ENCODE measurements at places on chromosomes 6 and 20.

GRCh38 chr20:14232650-14233049 lies 104.8 kb downstream of the FLRT3 start:
- DNase-seq, result no peak

DNA sequence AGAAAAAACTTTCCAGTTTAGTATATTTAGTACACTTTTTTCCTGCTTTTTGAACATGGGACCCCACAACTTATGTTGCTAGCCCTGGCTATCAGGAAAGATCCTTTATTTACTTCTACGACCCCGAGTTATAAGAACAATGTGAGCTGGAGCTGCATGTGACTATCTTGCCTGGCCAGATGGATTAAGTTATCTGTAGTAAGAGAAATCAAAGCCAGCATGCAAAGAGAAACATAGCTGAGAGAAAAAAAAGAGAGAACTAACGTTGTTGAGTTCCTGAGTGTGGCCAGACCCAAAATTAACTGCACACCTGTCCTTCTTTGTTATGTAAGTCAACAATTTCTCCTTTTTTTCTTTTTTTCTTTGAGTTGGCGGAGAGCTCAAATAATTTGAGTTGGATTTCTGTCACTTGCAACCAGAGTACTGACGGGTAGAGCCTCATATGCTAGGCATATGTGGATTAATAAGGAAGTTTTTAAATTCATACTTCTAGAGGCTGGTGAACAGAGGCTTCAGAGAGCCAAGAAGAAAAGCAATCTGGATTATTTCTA lies 219.5 kb downstream of the HACE1 start:
- no peak for DNase-seq

- peak; percentile 32 for DNase-seq
Measured at GRCh38 chr20:44959638-44960102, 527 bp downstream of the TOMM34 start.

- DNase-seq, result no peak
Measured at GRCh38 chr6:30974490-30975252, 8.8 kb upstream of the MUC21 start.

GRCh38 chr6:84663866-84664265 lies 100.5 kb downstream of the TBX18 start:
- DNase-seq, result no peak

- DNase-seq, result no peak
Measured at GRCh38 chr6:12245763-12246718, 44.1 kb upstream of the EDN1 start.

DNA sequence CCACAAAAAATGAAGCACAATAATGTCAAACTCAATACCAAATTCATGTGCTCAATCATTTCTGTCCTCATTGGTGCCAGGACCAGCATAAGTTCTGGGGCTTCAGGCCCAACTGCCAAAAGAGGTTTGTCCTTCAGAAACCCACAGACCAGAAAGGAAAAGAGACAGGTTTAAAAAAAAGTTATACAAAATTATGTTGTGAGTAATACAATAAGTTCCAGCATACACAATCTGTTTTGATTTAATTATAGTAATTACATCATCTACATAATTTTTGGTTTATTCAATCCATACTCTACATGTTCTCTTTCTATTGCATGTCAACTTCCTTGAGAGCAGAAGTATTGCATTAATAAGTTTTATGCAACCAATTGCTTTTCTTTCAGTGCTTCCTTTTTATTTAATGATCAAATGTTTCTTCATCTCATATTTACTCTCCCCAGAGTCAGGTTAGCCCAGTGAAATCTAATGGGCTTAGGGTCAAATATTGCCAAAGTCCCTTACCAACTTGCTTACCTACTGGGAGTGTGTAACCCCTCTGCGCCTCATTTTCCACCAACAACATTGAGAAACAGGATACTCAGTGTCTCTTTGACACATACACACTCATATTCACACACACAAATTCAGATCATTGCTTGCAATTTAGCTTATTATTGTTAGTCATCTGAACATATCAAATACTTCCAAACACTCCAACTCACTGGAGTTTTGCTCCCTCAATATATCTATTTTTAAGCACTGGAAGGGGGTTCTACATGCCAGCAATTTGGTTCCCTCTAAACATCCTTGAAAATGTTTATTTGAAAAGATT lies 424.4 kb upstream of the MARCKS start:
- DNase-seq, result peak; percentile 28

DNA sequence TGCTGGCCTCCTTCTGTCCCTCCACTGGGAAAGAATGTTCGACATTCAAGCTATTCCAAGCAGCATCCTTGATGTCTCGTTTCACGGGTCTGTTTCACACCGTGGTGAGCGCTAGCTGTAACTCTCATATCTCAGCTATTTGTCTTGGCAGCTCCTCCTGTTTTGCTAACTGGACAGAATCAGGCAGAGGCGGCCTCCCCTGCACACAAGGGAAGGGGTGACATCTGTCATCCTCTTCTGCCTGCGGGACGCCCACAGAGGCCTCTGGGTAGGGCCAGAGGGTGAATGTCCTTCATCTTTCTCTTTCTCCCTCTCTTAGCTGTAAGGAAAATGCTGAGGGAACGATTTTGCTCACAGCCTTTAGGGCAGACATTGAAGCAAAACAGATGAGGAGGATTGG lies 232.8 kb upstream of the GMDS start:
- peak; percentile 66 for DNase-seq

GRCh38 chr6:109867009-109867969 lies 110.8 kb upstream of the GPR6 start:
- no peak for DNase-seq

DNA sequence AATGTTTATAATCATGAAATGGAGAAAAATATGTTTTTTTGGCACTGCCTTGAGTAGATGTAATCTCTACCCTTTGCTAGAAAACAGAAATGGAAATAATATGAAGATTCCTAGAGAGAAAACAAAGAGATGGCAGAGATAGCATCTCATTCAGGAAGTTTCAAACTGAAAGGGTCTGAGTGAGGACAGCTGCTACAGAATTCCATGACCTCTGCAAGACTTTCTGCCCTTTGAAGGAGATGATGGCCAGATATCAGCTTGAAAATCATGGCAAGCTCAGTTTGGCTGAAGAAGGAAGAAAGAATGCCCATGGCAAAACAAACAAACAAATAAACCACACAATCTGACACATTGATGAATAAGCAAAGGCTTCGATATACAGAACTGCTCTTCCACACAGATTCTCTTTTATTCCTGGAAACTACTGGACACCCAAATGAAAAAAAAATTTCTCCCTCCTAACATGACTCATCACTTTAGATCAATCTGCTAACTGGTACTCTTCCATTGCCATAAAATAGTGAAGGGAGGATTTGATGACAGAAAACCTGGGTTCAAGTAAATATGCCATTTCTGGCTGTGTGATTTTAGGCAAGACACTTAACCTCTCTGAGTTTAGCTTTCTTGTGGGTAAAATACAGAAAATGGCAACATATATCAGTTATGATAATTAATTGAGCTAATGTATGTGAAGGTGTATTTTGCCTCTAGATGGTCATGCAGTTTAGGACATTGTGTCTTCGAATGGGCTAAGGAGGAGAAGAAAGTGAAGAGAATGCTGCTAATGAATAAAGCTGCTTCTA lies 105.9 kb upstream of the SPACA1 start:
- no peak for DNase-seq

DNA sequence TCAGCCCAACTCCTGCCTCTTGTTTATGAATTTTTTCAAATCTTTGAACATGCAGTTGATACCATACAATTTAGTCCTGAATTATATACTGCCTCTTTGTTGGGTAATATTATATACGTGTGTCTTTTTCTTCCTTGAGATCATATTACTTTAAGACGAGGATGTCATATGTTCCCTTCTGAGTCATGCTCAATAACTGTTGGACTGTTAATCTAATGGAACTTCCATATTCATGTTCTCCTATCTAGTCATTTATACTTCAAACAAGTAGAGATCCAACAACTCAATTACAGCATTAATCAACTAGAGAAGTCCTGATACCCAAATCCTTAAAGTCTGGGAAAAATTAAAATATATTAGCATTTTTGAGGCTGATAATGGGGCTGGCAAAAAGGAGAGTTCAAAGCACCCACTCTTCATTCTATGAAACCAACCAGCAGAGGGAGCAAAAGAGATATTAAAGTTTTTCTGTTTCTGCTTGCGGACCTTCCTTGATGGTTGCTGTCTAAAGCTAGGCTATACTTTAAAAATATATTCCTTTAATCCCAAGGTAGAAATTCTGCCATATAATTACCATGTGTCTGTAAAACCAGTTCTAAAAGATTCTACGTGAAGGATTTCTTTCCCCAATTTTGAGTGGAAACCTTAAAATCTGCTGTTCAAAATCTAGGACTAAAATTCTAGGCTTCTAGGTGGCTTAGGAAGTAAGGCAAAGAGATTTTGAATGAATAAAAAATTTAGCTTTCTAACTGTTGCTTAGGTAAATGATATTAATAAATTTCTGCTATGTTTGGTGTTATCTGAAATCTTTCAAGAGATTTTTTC lies 498.9 kb downstream of the BCKDHB start:
- peak; percentile 56 for DNase-seq

DNA sequence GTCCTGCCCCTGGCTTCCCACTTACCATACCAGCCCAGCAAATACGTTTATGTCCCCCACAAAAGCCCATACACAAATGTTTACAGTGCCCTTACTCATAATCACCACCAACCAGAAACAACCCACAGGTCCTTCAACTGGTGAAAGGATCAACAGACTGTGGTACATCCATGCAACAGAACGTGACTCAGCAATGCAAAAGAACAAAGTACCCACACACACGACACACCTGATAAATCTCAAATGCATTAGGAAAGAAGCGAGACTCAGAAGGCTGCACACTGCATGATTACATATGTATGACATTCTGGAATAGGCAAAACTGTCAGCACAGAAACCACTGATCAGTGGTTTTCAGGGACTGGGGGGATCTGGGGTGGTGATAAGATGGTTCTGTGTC lies 20.5 kb downstream of the NCR2 start:
- DNase-seq, result no peak

- no peak for DNase-seq
Measured at GRCh38 chr20:62353289-62354030, 13.7 kb downstream of the LAMA5 start.

DNA sequence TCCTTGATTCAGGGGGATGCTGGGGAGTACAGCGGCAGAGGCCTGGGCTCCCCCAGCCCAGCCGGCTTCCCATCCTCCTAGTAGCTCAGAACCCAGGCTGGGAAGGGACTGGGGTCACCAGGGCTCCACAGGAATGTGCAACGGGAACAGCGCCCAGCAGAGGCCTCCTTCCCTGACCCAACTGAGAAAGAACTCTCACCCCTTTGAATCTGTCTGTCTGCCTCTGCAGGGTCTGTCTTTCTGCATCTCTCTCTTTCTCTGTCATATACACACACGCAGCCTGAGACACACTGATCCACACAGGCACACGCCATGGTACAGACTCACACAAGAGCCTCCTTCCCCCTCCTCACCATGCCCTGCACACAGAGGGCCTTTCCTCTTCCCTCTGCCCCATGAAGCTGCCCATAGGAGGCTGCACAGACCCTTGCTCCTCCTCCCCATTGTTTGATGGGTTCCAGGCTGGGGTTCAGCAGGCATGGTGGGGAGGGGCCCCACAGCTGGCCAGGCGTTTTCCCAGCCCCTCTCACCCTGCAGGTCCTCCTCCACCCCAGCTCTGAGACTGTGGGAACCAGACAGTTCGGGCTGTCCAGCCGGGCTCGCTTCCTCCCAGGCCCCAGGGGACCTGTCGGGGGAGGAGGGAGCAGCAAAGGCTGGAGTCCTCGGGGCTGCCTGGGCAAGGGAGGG lies 2.8 kb downstream of the FOXS1 start:
- DNase-seq, result peak; percentile 80

DNA sequence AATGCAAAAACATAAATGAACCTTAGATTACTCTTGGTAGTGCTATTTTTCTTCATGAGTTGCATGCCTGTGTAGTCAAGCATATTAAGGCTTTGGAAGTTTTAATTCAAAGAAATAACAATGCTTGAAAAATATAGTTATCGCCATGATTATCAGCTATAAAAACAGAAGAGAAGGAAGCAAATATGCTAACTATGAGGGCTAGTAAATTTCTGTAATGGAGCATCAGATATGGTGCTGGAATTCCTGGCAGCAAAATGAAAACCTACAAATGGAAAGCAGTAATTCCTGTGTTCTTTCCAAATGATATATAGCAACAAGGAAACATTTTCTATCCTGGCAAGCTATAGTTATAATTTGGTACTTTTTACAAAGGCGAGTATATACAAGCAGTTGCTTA lies 29.7 kb downstream of the DOP1A start:
- DNase-seq, result peak; percentile 19

- no peak for DNase-seq
Measured at GRCh38 chr20:38830356-38830755, 24.9 kb downstream of the PPP1R16B start.

DNA sequence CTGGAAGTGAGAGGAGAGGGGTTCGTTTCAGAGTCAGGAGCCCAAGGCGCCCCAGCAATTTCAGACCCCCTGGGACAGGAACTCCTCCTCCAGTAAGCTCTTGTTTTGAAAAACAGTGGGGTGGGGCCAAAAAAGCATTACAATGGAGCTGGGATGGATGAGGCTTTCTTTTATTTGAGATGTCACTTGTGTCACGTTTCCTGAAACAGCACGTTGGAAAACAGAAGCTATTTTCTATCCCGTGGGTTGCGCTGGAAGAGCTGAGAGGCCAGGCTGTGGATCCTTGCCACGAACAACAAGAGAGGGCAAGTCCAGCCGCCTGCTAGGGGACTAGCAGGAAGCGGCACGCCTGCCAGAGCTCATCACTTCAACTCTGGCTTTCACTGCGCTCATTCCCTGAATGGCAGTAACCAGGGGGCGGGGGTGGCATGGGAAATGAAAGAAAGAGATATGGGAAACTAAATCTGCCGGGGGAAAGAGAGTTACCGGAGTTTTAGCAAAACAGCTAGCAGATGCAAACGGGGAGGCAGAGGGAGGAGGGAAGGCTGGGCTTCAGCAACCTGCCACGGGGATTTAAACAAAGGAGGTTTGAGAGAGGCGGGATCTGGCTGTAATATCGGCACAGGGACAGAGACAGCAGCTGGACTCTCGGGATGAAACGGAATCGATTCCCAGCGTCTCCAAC lies 34.6 kb downstream of the GCNT2 start:
- peak; percentile 8 for DNase-seq

- DNase-seq, result no peak
Measured at GRCh38 chr6:2748183-2748582, 2.5 kb downstream of the MYLK4 start.

- DNase-seq, result no peak
Measured at GRCh38 chr6:129679758-129680157, 30.2 kb downstream of the ARHGAP18 start.

GRCh38 chr6:34189806-34190503 lies 44.1 kb upstream of the GRM4 start:
- no peak for DNase-seq
